GM12892 (cell line): ENCODE measurements at places on chromosomes 16 and 17.

GRCh38 chr16:60684002-60684401 is 1352.2 kb downstream of the CDH8 start:
- DNase-seq, result no peak

DNA sequence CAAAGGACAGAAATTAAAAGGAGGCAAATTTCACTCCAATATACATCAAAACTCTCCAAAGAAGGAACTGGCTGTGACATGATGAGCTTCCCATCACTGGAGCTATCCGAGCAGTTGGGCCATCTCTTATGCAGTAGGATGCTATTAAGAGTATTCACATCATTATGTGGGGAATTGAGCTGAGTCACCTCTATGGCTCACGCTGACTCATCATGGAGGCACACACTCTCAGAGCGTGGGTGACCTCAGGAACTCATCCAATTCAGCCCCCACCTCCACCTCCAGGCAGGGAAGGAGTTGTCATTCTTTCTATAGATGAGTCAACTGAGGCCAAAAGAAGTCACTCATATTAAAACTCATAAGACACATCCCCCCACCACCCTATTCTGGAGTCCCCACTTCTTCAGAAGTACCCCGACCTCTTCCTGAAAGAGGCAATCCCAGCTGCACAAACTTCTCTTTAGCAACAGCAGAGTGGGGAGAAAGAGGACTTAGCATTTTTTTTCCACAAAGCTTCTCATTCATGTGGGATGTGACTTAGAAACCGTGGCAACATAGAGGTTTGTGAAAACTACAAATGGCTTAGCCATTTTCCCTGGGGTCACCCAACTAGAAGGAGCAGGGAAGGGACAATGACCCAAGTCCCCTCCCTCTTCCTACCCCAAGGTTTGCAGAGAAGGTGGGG is 32.5 kb downstream of the ABCC12 start:
- no peak for DNase-seq

GRCh38 chr17:19551165-19551564 is 17.5 kb downstream of the SLC47A1 start:
- no peak for DNase-seq

- DNase-seq, result no peak
Observed at GRCh38 chr16:35562471-35562870, 2103.1 kb downstream of the TP53TG3F start.

DNA sequence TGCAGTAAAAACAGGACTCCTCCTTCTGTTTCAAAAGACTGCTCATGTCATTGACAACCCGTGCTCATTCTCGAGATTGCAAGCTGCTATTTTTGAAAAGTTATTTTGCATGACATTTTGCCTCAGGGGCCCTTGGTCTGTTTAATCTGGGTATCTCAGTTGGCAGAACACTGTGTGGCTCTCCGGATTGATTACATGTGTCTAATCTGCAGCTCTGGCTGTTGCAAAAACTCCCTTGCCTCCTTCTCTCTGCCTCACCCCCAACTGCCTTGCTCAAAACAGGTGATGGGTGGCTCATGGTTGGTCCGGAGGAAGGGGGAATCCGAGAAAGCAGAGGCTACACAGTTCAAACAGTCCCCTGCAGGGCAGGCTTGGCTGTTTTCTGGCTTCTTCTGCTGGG is 25.3 kb downstream of the GINS3 start:
- no peak for DNase-seq
